ENCODE measurements at places on chromosomes 13 and 19.

DNA sequence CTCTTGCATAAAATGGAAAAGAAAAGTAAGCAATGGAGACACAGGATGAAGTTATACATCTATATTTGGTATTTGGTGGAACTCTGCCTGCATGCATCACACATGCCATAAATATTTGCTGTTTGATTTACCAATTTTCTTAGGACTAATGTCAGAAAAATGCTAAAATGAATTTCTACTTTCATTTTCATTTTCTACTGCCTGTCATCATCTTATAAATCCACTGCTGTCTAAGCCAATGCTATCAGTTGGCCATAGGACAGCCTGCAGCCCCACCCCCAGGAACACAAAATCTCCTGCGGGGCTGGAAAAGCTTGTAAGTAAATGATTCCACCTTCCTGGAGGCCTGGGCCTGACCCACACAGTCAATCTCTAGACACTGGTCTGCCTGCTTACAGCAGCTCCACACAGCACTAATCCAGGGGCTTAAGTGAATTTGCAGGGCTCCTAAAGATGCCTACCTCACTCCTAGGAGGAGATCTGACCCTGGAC, 122.0 kb downstream of the ENOX1 start:
- no peak for DNase-seq

GRCh38 chr19:43765109-43765876, 10.5 kb upstream of the SMG9 start:
- DNase-seq, result peak; percentile 69

DNA sequence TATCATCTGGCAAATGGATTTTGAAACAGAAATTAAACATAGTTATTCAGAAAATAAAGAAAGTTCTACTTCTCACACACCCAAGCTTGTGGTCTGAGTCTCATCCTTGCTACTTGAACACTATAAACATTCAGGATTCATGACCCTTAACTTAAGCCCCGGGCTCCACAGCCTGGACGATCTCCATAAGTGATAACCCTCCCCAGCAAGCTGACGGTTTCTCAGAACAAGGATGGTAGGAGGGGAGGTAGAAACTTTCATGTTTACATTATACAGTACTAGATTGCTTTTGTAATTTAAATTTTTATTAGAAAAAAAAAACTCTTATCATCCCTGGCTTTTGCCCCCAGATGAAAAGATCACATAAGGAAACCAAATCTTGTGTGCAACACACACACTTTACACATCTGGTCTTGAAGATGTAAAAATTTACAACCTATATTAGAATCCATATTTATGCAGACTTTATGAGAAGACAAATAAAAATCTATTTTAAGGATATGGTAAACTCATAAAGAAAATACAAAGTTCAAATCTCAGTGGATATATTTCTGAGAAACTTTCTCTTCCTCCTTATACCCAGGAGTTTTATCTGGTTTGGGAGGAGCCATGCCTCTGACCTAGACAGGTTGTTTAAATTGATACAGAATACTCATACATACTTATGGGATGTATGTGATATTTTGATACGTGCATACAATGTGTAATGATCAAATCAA, 20.0 kb upstream of the ATP12A start:
- DNase-seq, result no peak

GRCh38 chr19:40982594-40983101, 8.4 kb upstream of the CYP2B6 start:
- DNase-seq, result no peak

- no peak for DNase-seq
These were observed 9.6 kb upstream of the RSPH6A start for GRCh38 chr19:45824531-45825262.

DNA sequence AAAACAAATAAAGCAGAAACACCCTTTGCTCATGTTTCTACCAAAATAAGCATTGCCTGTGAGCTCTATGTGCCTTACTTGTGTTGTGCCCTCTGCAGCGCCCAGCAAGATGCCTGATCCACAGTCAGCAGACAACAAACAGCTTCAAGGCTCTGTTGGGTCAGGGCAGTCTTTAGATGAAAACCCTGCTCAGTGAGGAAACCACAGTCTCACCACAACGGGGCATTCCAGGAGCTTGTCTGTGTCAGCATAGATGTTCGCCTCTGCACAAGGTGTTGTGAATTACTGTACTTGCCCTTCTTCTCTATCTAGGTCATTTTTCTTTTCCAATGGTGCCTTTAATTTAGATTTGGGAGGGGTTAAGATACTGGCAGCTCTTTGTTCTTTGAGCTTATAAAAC, 251.9 kb downstream of the COL4A1 start:
- DNase-seq, result no peak

DNA sequence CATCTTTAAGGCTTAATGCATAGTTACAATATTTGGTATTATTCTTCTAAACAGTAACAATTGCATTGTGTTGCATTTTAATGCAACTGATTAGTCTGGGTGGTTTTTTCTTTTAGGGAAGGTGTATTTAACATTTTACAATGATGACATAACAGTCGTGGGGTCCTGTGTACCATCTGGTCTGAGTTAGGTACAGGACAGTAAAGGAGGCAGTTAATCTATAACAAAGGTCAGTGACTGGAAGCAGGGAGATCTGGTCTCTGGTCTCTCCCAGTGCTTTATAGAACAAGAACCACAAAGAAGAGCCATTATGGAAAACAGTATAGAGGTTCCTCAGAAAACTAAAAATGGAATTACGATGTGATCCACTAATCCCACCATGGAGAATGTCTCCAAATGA, 2.7 kb upstream of the OR7G2 start:
- DNase-seq, result no peak

DNA sequence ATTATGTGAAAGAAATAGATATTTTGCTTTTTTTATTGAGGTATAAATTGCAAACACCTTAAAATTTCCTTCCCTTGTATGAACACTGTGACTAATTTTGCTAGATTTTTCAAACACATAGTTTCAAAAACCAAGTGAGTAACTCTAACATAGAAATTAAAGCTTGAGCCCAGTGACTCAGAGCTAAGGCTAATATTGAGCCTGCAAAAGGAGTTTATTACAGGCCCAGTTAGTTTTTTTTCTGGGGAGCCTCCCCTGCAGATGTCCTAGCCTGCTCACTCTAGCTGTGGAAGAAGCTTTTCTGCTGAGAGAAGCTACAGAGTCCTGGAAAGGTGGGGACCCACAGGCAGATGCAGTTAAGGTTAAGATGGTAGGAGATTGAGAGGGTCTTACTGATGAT, 3.4 kb downstream of the ZNF430 start:
- no peak for DNase-seq

GRCh38 chr13:29028868-29029267, 208.7 kb downstream of the MTUS2 start:
- no peak for DNase-seq

DNA sequence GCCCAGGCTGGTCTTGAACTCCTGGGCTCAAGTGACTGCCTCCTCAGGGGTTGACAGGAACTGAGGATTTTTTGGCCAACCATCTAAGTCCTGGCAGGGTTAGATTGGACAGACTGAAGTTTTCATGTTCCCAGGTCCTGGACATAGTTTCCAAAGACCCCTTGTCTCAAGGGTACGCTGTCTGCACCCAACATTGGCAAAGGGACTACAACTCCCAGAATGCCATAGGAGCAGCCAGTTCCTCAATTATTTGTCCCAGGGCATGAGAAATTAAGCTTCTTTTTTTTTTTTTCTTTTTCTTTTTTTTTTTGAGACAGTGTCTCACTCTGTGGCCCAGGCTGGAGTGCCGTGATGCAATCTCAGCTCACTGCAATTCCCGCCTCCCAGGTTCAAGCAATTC, 6.9 kb downstream of the GYS1 start:
- DNase-seq, result no peak

- DNase-seq, result no peak
These were observed 15.0 kb upstream of the SLC35E1 start for GRCh38 chr19:16586991-16587832.

- DNase-seq, result peak; percentile 58
These were observed 153.5 kb upstream of the KLF12 start for GRCh38 chr13:74287724-74288169.

DNA sequence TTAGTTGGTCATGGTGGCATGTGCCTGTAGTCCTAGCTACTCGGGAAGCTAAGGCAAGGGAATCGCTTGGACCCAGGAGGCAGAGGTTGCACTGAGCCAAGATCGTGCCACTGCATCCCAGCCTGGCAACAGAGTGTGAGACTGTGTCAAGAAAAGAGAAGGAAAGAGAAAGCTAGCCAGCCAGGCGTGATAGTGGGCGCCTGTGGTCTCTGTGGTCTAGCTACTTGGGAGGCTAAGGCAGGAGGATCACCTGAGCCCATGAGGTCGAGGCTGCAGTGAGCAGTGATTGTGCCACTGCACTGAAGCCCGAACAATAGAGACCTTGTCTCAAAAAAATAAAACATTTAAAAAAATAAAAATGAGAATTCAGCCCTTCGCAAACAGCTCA, 33.3 kb downstream of the TIMM13 start:
- no peak for DNase-seq

DNA sequence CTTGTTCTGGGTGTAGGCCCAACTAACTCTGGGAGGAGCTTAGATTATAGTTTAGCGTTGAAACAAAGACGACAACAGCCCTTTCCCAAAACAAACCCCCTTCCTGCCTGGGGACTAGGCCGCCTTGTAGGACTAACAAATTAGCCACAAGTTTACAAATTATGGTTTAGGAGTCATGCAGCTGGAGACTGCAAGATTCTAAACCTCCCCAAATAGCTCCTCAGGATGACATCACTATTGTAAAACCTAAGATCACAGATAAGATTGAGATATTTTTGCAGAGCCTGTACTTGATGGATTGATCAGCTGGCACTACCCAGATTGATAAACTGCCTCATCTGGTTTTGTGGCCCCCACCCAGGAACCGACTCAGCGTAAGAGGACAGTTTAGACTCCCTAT, 2.3 kb upstream of the SLC25A15 start:
- DNase-seq, result no peak

- no peak for DNase-seq
These were observed 34.1 kb downstream of the ZNF823 start for GRCh38 chr19:11704626-11705025.

DNA sequence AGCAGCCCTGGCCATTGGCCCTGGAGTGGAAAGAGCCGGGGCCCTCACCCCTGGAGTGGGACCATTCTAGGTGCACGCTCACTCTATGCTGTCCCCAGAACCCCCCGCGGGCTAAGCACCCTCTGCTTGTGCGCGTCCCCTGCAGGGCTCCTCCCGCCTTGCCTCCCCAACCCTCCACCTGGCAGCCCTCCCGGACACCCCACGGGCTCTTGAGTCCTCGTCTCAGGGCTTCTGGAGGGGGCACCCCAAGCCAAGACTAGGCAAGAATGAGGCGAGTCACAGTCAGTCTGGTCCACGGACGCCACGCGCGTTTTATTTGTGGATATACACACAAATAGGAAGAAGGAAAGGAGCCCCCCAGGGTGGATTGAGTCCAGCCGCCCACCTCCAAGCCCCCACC, 7.0 kb upstream of the TMEM161A start:
- DNase-seq, result no peak

DNA sequence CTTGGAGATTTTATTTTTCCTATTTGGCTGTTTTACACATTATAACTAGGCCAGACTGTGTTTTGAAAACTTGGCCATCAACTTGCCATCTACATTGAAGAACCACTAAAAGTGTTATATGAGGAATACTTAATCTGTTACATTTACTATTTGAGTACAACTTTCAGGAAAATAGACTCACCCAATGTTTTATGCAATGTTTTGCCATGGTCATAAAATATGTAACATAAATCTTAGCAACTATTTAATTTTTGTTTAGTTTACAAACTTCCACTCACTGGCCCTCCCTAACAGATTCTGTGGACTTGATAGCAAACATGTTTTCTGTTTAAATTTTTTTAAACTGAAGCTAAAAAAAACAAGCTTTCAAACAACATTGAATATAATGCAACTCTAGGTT, 23.7 kb upstream of the TRPC4 start:
- no peak for DNase-seq

- DNase-seq, result no peak
These were observed 4.1 kb downstream of the TLE2 start for GRCh38 chr19:3024870-3025548.

- DNase-seq, result no peak
These were observed 69.7 kb upstream of the SLC15A1 start for GRCh38 chr13:98822225-98822606.

DNA sequence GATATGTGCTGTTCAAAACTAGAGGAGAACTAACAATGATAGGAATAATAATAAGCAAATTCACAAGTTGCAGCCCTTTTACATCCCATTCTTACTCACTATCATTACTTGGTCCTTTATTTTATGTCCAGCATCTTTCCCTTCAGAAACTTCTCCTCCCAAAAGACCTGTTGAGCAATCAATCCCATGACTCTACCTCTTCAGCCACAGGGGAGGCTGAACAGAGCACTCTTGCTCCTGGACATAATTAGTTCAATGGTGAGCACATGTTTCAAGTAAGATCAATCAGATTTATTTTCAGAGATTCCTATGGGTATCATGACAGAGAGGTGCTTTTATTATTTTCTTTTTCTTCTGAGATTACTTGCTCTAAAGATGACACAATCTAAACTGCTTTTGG, 260.0 kb downstream of the COG6 start:
- DNase-seq, result no peak

DNA sequence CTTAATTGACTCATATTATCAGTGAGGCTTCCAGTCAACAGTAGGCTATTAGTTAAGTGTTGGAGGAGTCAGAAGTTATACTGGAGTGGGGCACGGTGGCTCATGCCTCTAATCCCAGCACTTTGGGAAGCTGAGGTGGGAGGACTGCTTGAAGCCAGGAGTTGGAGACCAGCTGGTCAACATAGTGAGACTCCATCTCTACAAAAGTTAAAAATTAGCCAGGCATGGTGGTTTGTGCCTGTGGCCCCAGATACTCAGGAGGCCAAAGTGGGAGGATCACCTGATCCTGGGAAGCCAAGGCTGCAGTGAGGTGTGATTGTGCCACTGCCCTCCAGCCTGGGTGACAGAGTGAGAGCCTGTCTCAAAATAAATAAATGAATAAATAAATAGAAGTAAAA, 53.2 kb downstream of the COMP start:
- no peak for DNase-seq

DNA sequence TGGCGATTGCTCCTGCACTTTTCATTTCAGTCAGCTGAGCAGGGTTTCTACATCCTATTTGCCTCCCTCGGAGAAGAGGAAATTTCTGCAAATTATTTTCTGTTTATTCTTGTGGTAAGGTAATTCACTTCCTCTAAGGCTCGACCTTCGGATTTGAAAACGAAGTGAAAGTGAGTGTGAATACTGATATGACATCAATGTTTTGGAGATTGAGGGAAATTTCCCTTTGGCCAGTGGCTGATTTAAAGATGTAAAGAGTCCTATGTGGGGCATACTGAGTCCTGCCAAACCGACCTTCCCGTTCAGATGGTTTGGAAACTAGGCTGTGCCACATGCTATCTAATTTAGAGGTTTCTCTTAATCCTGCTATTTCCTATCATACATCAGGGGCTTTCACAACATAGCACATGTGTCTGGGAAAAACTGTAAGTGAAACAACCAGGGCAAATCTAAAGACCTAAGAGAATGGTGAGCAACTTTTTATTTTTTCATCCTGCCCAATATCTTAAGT, 112.3 kb downstream of the POSTN start:
- no peak for DNase-seq

GRCh38 chr13:111183087-111183645, 68.1 kb downstream of the ARHGEF7 start:
- DNase-seq, result no peak

GRCh38 chr19:10855879-10856522, 7.8 kb downstream of the C19orf38 start:
- DNase-seq, result no peak

Measured in stimulated activated CD4-positive, alpha-beta T cell treated with anti-CD3 and anti-CD28 coated beads, Interleukin-1b, Interleukin-23, amount 100 ng/mL, for 24 hours (primary cell).